ENCODE measurements at places on chromosomes 3 and 15.

DNA sequence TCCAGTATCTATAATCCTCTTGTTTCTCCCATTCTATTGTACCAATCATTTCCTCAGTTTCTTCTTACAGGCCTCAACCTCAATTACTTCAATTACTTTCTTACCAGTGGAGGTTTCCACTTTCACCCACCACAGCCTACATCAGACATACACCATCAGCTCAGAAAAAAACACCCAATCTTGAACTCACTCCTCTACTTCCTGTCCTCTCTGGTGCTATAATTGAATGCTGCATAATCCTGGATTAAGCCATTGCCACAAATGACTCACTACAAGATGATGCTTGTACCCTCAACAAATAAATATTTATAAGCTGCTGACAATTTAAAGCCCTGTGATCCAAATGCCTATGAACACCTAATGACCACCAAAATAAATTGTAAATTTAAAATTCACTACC, 18.5 kb downstream of the RYK start:
- DNase-seq, result no peak

GRCh38 chr3:79125313-79125984, 642.3 kb downstream of the ROBO1 start:
- no peak for DNase-seq

DNA sequence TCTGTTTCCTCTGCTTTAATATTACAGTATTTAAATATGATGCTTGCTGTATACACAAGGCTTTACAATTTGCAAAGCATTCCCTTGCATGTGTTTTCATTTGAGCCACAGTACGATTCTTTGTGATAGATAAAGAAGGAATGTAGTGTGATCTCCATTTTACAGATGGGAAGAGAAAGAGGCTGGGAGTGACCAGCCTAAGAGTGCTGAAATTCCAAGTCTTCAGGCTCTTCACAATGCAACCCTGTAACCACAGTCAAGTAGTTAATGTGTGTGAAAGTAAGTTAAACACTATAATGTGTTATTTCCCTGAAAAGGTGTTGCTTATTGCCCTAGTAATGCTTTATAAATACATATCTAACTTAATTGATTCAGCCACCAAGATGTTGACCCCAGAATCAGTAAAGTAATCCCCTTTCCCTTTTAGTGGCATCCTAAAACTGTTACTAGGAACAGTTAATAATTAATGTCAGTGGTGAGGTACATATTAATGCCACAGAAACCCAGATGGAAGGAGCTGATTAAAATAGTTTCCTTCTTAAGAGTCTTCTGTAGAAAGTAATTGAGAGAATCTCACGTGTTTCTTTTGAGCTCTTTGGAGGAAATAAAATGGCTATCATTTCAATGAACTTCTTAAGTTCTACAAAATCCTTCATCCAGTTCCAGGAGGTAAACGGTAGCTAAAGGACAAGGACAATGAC, 110.4 kb downstream of the IL12A start:
- no peak for DNase-seq

- DNase-seq, result no peak
These were observed 134.3 kb downstream of the POLQ start for GRCh38 chr3:121411523-121411922.

GRCh38 chr3:81308306-81308705, 453.1 kb downstream of the GBE1 start:
- DNase-seq, result no peak

Data from NCI-H1092 treated with DMSO at 0.1 percent for 48 hours (cell line).